ENCODE measurements at places on chromosomes 12 and 14. TPM values are rescaled to one million over a fixed set of nuclear protein-coding genes. Genes with fewer than 3 reads are reported as not detected.

Gene NEUROD4
- 9.9 TPM for total RNA-seq

Gene FAM90A1
- total RNA-seq = 0.09 TPM

Gene AKAP6
- total RNA-seq = 223 TPM

Gene GPN3
- total RNA-seq = 9.8 TPM
